ENCODE measurements at places on chromosomes 3 and 15.
A peak's percentile ranks its signal among the peaks of the same experiment; 100 is the strongest.

DNA sequence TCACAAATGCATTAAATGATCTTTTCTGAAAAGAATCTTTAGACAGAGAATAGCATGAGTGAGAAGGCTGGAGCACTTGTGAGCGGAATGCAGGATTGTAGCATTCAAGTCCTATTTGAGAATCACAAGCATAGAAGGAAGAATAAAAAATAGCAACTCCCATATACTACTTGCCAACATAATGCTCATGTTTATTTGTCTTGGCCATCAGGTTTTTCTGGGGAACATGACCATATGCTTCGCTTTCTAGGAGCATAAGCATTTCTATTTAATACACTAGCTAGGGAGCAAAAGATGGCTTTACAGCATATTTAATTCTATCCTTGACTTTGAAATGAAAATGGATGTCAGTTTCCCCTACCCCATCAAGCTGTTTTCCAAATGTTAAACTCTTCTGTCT lies 170.3 kb upstream of the MITF start:
- no peak for DNase-seq

DNA sequence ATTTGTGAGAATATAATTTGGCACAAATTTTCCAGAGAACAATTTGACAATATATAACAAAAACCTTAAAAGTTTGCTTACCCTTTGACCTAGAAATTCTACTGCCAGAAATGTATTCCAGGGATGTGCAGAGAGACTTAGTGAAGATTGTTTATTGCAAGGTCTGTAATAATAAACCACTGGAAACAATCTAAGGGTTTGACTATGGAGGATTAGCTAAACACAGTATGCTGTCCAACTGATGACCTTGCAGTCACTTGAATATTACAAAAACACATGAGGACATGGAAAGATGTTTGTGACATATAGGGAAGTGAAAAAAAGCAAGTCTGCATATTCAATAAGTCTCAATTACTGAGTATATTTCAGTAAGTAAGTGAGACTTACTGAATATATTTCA lies 48.1 kb upstream of the CDV3 start:
- DNase-seq: no peak

DNA sequence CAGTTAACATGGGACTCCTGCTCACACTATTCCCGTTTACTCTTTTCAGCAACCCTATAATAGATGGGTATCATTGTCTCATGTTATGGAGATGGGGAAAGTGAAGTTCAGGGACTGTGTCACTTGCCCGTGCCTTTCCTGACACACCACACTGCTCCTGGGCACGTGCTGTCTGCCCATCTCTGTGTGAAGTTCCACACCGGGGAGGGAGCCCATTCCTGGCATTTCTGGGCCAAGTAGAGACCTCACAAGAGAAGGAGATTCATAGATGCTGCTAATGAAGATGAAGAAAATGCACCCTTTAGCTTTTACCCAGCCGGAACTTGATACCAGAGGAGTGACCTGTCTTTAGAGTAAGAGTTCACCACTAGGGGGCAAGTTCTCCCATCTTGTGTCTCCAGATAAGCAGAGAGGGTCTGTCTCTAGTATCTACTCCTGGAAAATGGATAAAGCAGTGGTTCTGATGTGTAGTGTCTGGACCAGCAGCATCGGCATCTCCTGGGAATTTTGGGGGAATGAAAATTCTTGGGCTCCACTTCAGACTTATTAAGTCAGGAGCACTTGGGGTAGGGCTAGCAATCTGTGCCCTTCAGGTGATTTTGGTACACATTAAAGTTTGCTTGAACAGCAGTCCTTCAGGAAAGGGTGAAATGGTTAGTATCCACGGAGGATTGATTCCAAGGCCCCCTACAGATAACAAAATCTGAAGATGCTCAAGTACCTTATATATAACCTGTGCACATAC lies 2.0 kb upstream of the TOPBP1 start:
- peak; percentile 64 for DNase-seq

- DNase-seq: no peak
Measured at GRCh38 chr3:160390565-160391138, 8.4 kb downstream of the IFT80 start.

GRCh38 chr3:65939801-65940246 lies 98.9 kb downstream of the MAGI1 start:
- DNase-seq: no peak

- DNase-seq: no peak
Measured at GRCh38 chr15:65970937-65971740, 101.8 kb downstream of the RAB11A start.

Data from body of pancreas (tissue), 4 donors.